Karpas-422 (cell line): ENCODE measurements at places on chromosomes 3 and 15. TPM values are rescaled to one million over a fixed set of nuclear protein-coding genes. Genes with fewer than 3 reads are reported as not detected.

The TBCCD1 gene
- total RNA-seq, result 20.6 and 38.7 TPM in 2 replicates

The CCR8 gene
- not detected in 2 replicates for total RNA-seq

The FILIP1L gene
- 0.37 and 0.43 TPM in 2 replicates for total RNA-seq

The PLA2G4E gene
- total RNA-seq, result not detected in 2 replicates

The INKA1 gene
- 5.7 and 9.8 TPM in 2 replicates for total RNA-seq

The GOLGA6B gene
- total RNA-seq, result not detected in 2 replicates

The SLC38A3 gene
- not detected in 2 replicates for total RNA-seq

The DNAH1 gene
- total RNA-seq, result 2.9 and 8.3 TPM in 2 replicates

The MOBP gene
- not detected in 2 replicates for total RNA-seq

The ARHGEF26 gene
- not detected in 2 replicates for total RNA-seq

The FGD5 gene
- not detected in 2 replicates for total RNA-seq

The CP gene
- total RNA-seq, result not detected in 2 replicates

The ADCY5 gene
- total RNA-seq, result 0.14 TPM in 1 of 2 replicates, not detected in the other

The KCNMB2 gene
- total RNA-seq, result not detected in 2 replicates

The FETUB gene
- total RNA-seq, result not detected in 2 replicates

The LEKR1 gene
- total RNA-seq, result 2.3 and 6.4 TPM in 2 replicates

The CLDN1 gene
- not detected in 2 replicates for total RNA-seq

The WDR93 gene
- total RNA-seq, result not detected in 2 replicates

The PLA2G4D gene
- not detected in 2 replicates for total RNA-seq

The GOLGA8T gene
- total RNA-seq, result not detected in 2 replicates

The THSD4 gene
- 0.11 TPM in 1 of 2 replicates, not detected in the other for total RNA-seq

The INSYN1 gene
- total RNA-seq, result not detected in 2 replicates

The SEMA5B gene
- total RNA-seq, result not detected in 2 replicates

The UROC1 gene
- not detected in 2 replicates for total RNA-seq

The GOLGA6L24 gene
- not detected in 2 replicates for total RNA-seq

The ZIC1 gene
- not detected in 2 replicates for total RNA-seq

The LXN gene
- 7.8 and 12.1 TPM in 2 replicates for total RNA-seq

The STRIT1 gene
- total RNA-seq, result not detected in 2 replicates

The CHDH gene
- not detected in 2 replicates for total RNA-seq

The RGMA gene
- total RNA-seq, result not detected in 2 replicates

The CSNK1G1 gene
- total RNA-seq, result 29.1 and 37.1 TPM in 2 replicates

The FBXO40 gene
- total RNA-seq, result not detected in 2 replicates

The LRRIQ4 gene
- 0.07 and 0.22 TPM in 2 replicates for total RNA-seq

The GPR171 gene
- total RNA-seq, result not detected in 2 replicates

The NIT2 gene
- 63.2 and 74.5 TPM in 2 replicates for total RNA-seq

The SHC4 gene
- 0.22 TPM in 1 of 2 replicates, not detected in the other for total RNA-seq

The CLRN1 gene
- total RNA-seq, result not detected in 2 replicates

The SMCO1 gene
- not detected in 2 replicates for total RNA-seq

The SERINC4 gene
- total RNA-seq, result not detected in 2 replicates

The CCR1 gene
- total RNA-seq, result not detected in 2 replicates

The DTWD1 gene
- 20.6 and 29.8 TPM in 2 replicates for total RNA-seq
